Breast epithelium (tissue), 4 donors: ENCODE measurements at places on chromosomes 7 and 10. TPM values are rescaled to one million over a fixed set of nuclear protein-coding genes. Genes with fewer than 3 reads are reported as not detected.

The JAKMIP3 gene
- 1.3 TPM for total RNA-seq

The FEZF1 gene
- not detected for total RNA-seq

The HOXA9 gene
- 18.4 TPM for total RNA-seq

The TMEM130 gene
- total RNA-seq, result 0.88 TPM

The SCD gene
- 112 TPM for total RNA-seq

The BMPER gene
- total RNA-seq, result 1.6 TPM

The SLC26A5 gene
- total RNA-seq, result 0.48 TPM

The IRF5 gene
- total RNA-seq, result 4.6 TPM

The PLCE1 gene
- total RNA-seq, result 6.2 TPM

The DGKB gene
- total RNA-seq, result 0.33 TPM

The LIPN gene
- not detected for total RNA-seq

The SEMA4G gene
- total RNA-seq, result 0.48 TPM

The BAIAP2L1 gene
- 11.0 TPM for total RNA-seq

The PCDH15 gene
- not detected for total RNA-seq

The PRLHR gene
- not detected for total RNA-seq

The PSTK gene
- total RNA-seq, result 6.4 TPM

The ZNF736 gene
- total RNA-seq, result 28.5 TPM

The FAM3C gene
- 89.7 TPM for total RNA-seq

The CAV2 gene
- 63.3 TPM for total RNA-seq

The ATOH7 gene
- total RNA-seq, result not detected

The CTBP2 gene
- total RNA-seq, result 65.9 TPM
